ENCODE measurements at places on chromosomes 5 and 9.

DNA sequence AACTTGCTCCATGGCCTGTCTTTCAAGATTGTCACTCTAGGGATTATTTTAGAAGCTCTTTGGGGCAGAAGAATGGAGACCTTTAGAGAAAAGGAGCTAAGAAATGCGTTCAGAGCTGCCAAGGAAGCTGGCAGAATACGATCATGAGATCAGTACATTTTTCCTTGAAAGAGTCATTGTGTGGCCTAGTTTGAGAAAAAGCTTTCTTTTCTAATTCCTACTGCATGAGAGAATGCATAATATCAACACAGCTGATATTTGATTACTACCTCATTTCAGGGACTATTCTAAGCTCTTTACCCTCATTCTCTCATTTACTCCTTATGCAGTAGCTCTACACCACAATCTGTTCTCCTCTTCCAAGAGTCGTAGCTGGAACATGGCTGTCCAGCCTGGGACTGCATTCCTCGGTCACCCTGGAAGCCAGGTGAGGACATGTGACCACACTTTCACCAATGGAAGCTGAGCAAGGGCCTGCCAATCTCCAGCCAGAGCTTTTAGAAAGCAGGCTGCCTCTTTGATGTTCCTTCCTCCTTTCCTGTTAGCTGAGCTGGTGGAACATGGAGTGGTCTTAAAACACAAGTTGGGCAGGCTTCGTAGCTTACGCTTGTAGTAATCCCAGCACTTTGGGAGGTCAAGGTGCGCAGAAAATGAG, 99.3 kb upstream of the LHFPL2 start:
- H3K27me3 ChIP-seq: peaks cover 38% of the 10 kb centered on the region
- no peak overlapping the region for H3K27ac ChIP-seq
- H3K4me3 ChIP-seq: no peak overlapping the region
- H3K36me3 ChIP-seq: no peaks in the 10 kb centered on the region
- no peak for DNase-seq

- H3K27me3 ChIP-seq: no peaks in the 10 kb centered on the region
- peak overlapping the region; percentile 45 for H3K27ac ChIP-seq
- no peaks in the 10 kb centered on the region for H3K36me3 ChIP-seq
- no peak overlapping the region for H3K4me3 ChIP-seq
- DNase-seq: no peak
- H3K4me1 ChIP-seq: peaks cover 45% of the 10 kb centered on the region
Measured at GRCh38 chr5:74575741-74576538, 64.6 kb downstream of the ENC1 start.

DNA sequence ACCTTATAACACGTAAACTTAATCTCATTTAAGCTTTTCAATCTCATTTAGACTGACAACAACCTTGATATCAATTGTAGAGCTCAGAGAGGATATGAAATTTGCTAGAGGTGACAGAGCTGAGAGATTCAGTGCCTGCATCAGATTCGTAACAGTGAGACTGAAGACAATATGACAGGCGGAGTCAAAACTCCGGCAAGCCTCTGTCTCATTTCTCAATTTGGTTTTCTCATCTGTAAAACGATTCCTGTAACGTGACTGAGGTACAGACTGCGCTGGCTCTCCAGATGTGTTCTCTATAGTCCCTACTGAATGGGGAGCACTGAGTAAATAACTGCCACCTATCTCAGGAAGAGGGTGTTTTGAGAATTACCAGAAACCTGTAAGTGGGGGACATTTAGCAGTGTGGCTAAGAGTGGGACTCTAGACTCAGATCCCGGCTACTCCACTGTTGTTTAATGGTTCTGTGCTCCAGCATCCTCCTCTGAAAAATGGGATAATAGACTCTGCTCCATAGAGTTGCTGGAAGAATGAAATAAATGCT, 3.0 kb upstream of the MCIDAS start:
- peaks cover 20% of the 10 kb centered on the region for H3K4me1 ChIP-seq
- no peak overlapping the region for H3K27ac ChIP-seq
- H3K36me3 ChIP-seq: no peaks in the 10 kb centered on the region
- peaks cover 82% of the 10 kb centered on the region for H3K27me3 ChIP-seq
- H3K4me3 ChIP-seq: no peak overlapping the region
- no peak for DNase-seq

- H3K27me3 ChIP-seq: peaks cover 9% of the 10 kb centered on the region
- no peak for DNase-seq
- H3K27ac ChIP-seq: no peak overlapping the region
- H3K36me3 ChIP-seq: peaks cover 4% of the 10 kb centered on the region
- no peak overlapping the region for H3K4me3 ChIP-seq
Measured at GRCh38 chr5:157748760-157749461, 5.4 kb downstream of the LSM11 start.

DNA sequence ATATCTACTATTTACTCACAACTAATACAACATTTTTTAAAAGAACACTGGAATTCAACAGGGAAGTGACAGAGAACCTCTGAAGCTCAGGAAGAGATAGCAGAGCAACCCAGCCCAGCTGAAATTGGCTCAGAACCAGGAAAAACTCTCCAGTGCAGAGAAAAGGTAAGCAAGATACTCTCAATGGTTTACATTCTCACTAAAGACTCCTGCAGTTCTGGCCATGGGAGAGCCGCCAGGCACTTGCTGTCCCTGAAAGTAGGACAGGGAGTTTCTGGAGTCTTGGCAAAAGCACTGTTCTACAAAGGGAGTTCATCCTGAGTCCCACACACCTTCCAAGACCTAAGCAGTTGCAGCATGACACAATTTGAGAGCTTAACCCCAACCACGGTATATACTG, 330.8 kb downstream of the TRIM36 start:
- DNase-seq: no peak
- no peak overlapping the region for H3K4me3 ChIP-seq
- no peaks in the 10 kb centered on the region for H3K36me3 ChIP-seq
- H3K4me1 ChIP-seq: no peaks in the 10 kb centered on the region

- H3K36me3 ChIP-seq: peaks cover 2% of the 10 kb centered on the region
- no peaks in the 10 kb centered on the region for H3K27me3 ChIP-seq
- peaks cover 5% of the 10 kb centered on the region for H3K4me1 ChIP-seq
Measured at GRCh38 chr5:55450050-55450765, 84.6 kb downstream of the PLPP1 start.

GRCh38 chr9:33992632-33993031, 56.1 kb downstream of the UBAP2 start:
- H3K27ac ChIP-seq: no peak overlapping the region
- no peak overlapping the region for H3K4me3 ChIP-seq
- H3K4me1 ChIP-seq: peaks cover 4% of the 10 kb centered on the region
- DNase-seq: no peak
- no peaks in the 10 kb centered on the region for H3K27me3 ChIP-seq

DNA sequence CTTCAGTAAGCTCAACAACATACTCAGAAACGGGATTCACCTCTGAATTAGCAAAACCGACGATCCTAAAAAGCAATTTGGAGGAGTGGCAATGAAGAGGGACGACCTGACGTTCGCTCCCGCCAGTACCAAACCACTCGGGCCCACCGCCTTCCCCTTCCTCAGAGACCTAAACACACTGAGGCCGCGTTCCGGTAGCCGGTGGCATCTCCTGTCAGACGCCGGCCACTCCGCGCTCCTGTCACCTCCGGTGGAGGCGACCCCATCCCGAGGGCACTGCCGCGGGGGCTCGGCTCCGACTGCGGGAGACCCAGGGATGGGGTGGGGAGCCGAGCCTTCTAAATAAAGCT, 617 bp downstream of the PPP6C start:
- H3K36me3 ChIP-seq: no peaks in the 10 kb centered on the region
- H3K27ac ChIP-seq: no peak overlapping the region
- peak; percentile 10 for DNase-seq
- H3K4me3 ChIP-seq: peak overlapping the region; percentile 91

DNA sequence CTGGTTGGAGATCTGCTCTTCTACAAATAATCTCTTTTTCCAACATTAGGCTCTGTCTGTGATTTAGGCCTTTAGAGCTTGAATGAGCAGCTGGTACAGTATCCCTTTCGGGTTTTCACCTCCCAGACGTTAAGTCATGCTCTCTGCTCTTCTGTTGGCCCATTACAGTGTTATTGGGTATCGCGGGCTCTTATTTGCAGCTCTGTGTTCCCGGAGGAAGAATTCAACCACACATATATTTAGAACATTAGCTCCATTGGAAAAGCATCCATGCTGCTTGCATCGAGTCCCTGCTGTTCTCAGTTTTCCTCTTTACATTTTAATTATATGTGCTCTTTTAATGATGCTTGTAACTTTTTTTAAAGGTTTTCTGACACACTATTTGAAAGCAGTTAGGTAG, 278.0 kb upstream of the ADCY2 start:
- no peak overlapping the region for H3K27ac ChIP-seq
- H3K36me3 ChIP-seq: no peaks in the 10 kb centered on the region
- no peaks in the 10 kb centered on the region for H3K4me1 ChIP-seq
- peaks cover 6% of the 10 kb centered on the region for H3K27me3 ChIP-seq
- DNase-seq: no peak

DNA sequence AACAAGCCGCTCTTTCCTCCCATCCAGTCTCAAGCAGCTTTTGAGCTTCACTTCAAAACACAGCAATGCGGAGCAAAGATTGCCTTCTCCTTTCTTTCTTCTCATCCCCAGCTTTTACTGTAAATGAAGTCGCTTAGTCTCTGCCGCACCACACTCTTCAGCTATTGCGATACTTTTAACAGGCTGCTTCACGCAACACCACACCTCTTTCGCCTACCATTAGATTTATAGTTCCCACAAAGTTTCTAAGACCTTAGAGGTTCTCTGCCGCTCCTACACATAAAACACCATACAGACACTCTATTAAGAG, 711 bp downstream of the PGGT1B start:
- H3K27ac ChIP-seq: peak overlapping the region; percentile 93
- no peak for DNase-seq
- H3K4me1 ChIP-seq: peaks cover 13% of the 10 kb centered on the region
- peak overlapping the region; percentile 81 for H3K4me3 ChIP-seq
- H3K36me3 ChIP-seq: peaks cover 2% of the 10 kb centered on the region

- no peak overlapping the region for H3K27ac ChIP-seq
- H3K36me3 ChIP-seq: peaks cover 22% of the 10 kb centered on the region
- no peak for DNase-seq
- H3K4me1 ChIP-seq: no peaks in the 10 kb centered on the region
Measured at GRCh38 chr9:123063177-123063598, 29.7 kb downstream of the GPR21 start.

GRCh38 chr5:38446029-38446522, 110.4 kb downstream of the LIFR start:
- peaks cover 1% of the 10 kb centered on the region for H3K4me1 ChIP-seq
- peaks cover 8% of the 10 kb centered on the region for H3K27me3 ChIP-seq
- no peak for DNase-seq
- H3K27ac ChIP-seq: peak overlapping the region; percentile 22
- no peak overlapping the region for H3K4me3 ChIP-seq

DNA sequence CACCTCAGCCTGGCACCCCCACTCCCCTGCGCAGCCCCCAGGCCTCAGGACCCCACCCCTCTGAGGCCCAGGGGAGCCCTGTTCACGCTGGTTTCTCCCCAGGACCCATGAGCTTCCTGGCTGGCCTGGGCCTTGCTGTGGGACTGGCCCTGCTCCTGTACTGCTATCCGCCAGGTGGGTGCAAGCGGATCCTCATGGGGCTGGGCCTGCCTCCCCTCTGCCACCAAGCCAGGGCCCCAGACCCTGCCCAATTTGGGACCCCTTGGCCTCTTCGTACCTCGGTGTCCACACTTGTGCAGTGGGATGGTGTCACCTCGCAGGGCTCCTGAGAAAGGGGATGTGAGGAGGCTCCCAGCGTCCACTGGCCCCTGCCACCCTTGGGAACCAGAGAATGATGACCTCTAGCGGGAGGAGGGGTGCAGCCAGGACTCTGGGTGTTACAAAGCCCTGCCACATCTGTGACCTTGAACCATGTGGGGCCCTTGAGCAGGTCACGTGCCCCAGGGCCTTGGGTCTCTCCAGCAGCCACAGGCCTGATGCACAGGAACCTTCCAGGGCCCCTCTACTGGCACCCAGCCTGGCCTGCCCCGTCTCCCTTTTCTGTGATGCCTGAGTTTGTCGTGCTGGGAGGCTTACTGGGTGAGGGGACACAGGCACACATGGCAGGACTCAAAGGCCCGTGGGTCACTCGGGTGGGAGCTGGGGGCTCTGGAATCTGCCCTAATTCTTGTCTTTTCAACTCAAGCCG, 16.3 kb downstream of the CARD19 start:
- H3K36me3 ChIP-seq: peaks cover 4% of the 10 kb centered on the region
- DNase-seq: no peak
- H3K4me1 ChIP-seq: no peaks in the 10 kb centered on the region
- H3K4me3 ChIP-seq: no peak overlapping the region
